ENCODE measurements at places on chromosomes 12 and 14. TPM values are rescaled to one million over a fixed set of nuclear protein-coding genes. Genes with fewer than 3 reads are reported as not detected.

Gene CDK2
- total RNA-seq = 27.3 TPM

Gene WNT5B
- total RNA-seq = not detected

Gene NTF3
- total RNA-seq = not detected

Gene HCAR3
- 9.9 TPM for total RNA-seq

Gene PLCZ1
- not detected for total RNA-seq

Gene TBC1D30
- 4.7 TPM for total RNA-seq

Gene WIF1
- not detected for total RNA-seq

Gene BMAL2
- 0.16 TPM for total RNA-seq

Gene EFS
- total RNA-seq = not detected

Gene PLXNC1
- total RNA-seq = 26.5 TPM

Gene STYK1
- 2.0 TPM for total RNA-seq

Gene NOVA1
- total RNA-seq = not detected

Gene LGMN
- 6.1 TPM for total RNA-seq

Gene RNASE2
- total RNA-seq = 2.2 TPM

Gene HOXC13
- not detected for total RNA-seq

Gene HOXC12
- total RNA-seq = not detected

Gene CHGA
- not detected for total RNA-seq

Gene CEBPE
- not detected for total RNA-seq

Gene CACNA2D4
- total RNA-seq = 34.9 TPM

Gene SLCO1B1
- total RNA-seq = not detected

Gene RHEBL1
- 11.6 TPM for total RNA-seq

Gene PTPRO
- total RNA-seq = 0.53 TPM

Gene SLC6A13
- 0.79 TPM for total RNA-seq

Gene OTOGL
- total RNA-seq = not detected

Gene APOF
- total RNA-seq = not detected

Gene USP30
- total RNA-seq = 20.8 TPM

Data from natural killer cell (primary cell).